ENCODE measurements at places on chromosomes 6 and 20. TPM values are rescaled to one million over a fixed set of nuclear protein-coding genes. Genes with fewer than 3 reads are reported as not detected.

DNA sequence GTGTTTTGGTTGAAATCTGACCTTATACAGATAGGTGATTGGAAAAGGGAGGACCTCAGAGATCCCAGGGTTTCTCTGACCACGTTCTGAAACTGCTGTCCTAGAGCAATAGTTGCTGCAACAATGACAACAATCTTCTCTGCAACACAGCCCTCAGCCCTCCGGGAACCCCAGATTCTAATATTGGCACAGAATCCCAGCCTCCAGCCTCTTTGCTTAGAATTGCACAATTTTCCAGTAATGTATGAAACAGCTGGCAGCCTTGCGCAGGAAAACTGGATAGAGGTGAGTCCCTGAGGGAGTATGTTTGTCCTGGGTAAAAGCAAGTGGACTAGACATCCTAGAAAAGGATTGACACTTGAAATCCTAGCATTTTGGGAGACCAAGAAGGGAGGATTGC lies 30.4 kb upstream of the PNRC1 start:
- no peaks in the 10 kb centered on the region for H3K36me3 ChIP-seq
- DNase-seq: peak; percentile 51
- H3K27me3 ChIP-seq: no peaks in the 10 kb centered on the region
- peaks cover 20% of the 10 kb centered on the region for H3K4me1 ChIP-seq
- no peak overlapping the region for H3K4me3 ChIP-seq

Gene PLCB4
- total RNA-seq: 3.4 TPM

- H3K4me1 ChIP-seq: no peaks in the 10 kb centered on the region
- H3K27me3 ChIP-seq: no peaks in the 10 kb centered on the region
- no peak overlapping the region for H3K4me3 ChIP-seq
- H3K36me3 ChIP-seq: no peaks in the 10 kb centered on the region
- peak; percentile 48 for DNase-seq
These were observed 300.7 kb downstream of the CLIC5 start for GRCh38 chr6:45714741-45715507.

Gene LPA
- 0.52 TPM for total RNA-seq

Gene MICAL1
- total RNA-seq: 26.0 TPM

GRCh38 chr6:157673596-157673995 lies 149.4 kb upstream of the SNX9 start:
- H3K27me3 ChIP-seq: no peaks in the 10 kb centered on the region
- DNase-seq: no peak
- H3K4me1 ChIP-seq: no peaks in the 10 kb centered on the region
- H3K36me3 ChIP-seq: no peaks in the 10 kb centered on the region
- H3K4me3 ChIP-seq: no peak overlapping the region
- H3K27ac ChIP-seq: no peak overlapping the region

Gene FHL5
- 9.6 TPM for total RNA-seq

Gene TFAP2B
- total RNA-seq: not detected

Gene HDGFL1
- not detected for total RNA-seq

Gene KHDRBS2
- total RNA-seq: not detected

All from body of pancreas (tissue), 4 donors.